ENCODE measurements at places on chromosomes 5 and 9. TPM values are rescaled to one million over a fixed set of nuclear protein-coding genes. Genes with fewer than 3 reads are reported as not detected.

DNA sequence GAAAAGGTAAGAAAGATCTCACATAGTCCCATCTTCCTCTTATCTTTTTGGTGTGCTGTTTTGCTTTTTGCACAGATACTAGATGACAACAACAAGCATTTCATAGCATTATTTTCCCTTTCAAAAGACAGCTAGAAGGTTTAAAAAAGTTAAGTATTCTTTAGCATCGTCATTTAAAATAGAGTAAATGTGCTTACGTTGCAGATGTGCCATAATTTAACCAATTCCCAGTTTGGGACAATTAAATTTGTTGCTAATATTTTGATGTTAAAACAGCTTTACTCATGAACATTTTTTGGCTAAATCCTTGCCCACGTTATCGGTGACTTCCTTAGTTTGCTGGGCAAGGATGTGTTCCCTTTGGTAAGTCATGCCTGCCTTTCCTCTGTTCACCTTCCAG lies 41.6 kb downstream of the PTTG1 start:
- DNase-seq, result no peak

GRCh38 chr5:683551-684481 lies 9.3 kb downstream of the TPPP start:
- no peak for DNase-seq

DNA sequence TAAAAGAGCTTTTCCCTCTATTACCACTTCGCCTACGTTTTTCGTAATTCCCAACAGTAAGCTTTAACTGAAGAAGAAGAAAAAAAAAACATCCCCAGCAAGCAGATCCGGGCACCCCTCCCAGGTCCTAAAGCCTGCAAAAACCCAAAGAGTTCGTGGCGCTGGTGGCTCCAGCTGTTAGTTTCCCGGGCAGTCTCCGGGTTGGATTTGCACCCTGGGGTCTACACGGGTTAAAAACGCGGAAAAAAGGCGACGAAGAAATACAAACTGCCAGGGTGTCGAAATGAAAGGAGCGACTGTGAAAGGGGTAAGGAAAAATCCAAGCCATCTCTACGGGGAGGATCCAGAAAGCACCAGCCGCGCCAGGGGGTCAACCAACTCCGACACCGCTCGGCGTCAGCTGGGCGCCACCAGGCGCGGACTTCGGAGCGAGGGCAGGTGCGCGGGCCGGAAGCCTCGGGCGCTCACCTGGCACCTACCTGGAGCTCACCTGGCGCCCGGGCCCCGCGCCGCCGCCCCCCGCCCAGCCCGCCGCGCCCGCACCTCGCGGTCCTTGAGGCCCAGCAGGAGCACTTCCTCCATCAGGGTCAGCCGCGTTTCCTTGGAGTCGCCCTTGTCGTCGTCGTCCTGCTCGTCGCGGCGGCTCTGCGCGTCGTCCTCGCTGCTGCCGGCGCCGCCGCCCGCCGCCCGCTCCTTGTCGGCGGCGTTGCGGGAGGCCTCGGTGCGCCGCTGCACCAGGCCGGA lies 680 bp downstream of the GOLPH3 start:
- peak; percentile 66 for DNase-seq

DNA sequence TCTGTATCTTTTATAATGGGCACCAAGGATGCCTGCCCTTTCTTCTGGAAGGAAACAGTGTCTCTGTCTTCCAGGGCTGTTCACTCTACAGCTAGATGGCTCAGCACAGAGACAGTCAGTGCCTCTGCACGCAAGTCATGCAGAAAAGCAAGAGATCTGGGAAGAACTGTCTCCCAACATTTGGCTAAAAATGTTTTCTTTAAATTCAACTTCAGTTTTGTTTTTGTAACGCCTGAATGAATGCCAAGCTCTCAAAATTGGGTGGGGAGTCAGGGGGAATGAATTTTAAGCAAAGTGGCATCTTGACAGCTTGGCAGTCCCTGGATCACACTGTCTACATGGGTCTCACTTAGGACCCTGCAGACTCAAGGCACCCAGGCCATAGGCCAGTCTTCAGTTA lies 12.6 kb downstream of the OLFML2A start:
- DNase-seq, result no peak

GRCh38 chr5:27773636-27774035 lies 735.2 kb upstream of the CDH9 start:
- DNase-seq, result no peak

The PCDHAC1 gene
- not detected for total RNA-seq

DNA sequence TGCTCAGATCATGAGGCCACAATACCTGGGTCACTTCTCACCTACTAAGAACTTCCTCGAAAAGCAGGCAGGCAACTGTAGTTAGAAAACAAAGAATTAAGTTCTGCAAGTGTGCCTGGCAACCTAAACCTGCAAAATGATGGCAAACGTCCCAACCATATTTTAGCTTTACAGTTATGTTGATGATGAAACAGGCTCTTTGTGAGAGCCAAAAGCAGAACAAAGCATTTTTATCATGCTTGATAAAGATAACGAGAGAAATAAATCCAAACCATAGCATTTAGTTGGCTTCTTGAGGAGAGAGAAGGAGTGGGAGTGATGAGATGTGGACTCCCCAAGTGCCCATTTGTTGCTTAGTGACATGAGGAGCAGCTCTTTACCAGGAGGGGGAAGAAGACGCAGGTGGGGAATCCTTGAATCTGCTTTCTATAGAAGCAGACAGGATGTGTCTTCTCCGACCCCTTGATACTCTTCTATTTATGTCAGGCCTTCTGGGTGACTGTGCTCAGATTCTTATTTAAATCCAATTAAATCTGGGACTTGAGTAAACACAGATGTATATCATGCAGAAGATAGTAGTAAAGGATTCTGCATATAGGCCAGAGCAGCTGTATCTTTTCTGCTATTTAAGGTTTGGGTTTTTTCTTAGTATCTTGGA lies 221.2 kb downstream of the TMEM167A start:
- no peak for DNase-seq

DNA sequence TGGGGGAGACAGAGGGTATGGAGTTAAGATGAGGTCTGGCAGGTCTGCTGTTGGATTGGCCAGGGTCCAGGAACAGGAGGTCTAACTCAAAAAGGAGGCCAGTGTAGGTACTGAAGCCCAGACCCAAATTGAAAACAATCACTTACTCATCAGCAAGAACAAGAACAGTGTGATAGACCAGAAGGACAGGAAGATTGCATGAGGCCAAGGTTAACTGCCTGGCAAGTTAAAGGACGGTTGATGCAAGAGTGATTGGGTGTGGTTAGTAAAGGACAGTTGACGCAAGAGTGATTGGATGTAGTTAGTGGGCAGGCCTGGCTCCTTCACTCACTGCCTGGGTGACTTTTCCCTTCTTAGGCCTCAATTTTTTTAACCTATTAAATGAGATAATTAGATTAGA lies 132.6 kb downstream of the PDZD2 start:
- DNase-seq, result no peak

The REEP2 gene
- total RNA-seq, result 6.5 TPM

DNA sequence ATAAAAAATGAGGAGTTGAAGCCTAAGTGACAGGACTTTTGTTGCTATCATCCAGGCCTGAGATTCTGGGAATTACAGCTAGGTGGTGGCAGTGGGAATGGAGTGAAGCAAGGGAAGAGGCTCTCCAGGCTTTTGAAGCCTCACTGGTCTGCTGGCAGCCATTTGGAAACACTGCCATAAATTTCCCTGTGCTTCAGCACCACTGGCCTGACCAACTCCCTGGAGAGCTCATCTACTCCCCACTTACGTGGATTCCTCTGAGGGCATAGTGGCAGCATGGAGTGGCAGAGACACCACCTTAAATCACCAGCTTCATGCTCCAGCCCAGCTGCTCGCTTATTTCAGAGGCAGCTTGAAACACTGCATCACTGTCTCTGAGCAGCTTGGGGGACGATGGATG lies 518.2 kb downstream of the TLR4 start:
- no peak for DNase-seq

The INSL6 gene
- total RNA-seq, result not detected

The TERT gene
- total RNA-seq, result 198 TPM

- no peak for DNase-seq
Measured at GRCh38 chr5:164532235-164532900, 1026.9 kb downstream of the MAT2B start.

GRCh38 chr5:56858777-56859442 lies 43.6 kb downstream of the MAP3K1 start:
- DNase-seq, result no peak

- DNase-seq, result no peak
Measured at GRCh38 chr9:113426701-113427100, 16.2 kb downstream of the C9orf43 start.

DNA sequence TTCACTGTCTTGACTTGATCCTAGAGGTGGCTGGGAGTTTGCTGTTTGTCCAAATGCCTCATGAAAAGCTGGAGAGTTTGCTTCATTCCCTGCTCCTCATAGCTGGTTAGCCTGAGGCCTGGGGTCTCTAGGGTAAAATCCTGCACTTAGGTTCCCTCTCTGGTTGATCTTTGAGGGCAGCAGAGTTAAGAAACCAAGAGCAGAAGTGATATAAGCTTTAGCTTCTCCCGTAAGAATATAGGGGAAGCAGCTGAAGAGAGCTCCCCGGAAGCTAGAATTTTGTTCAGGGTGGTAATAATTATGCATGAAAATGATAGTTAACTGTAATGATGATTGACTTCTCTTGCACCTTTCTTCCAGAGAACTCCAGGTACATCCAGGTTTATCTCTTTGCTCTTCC lies 1.4 kb downstream of the FAM53C start:
- peak; percentile 49 for DNase-seq

The IL9 gene
- not detected for total RNA-seq

- no peak for DNase-seq
Measured at GRCh38 chr9:15239816-15240215, 67.2 kb downstream of the TTC39B start.

DNA sequence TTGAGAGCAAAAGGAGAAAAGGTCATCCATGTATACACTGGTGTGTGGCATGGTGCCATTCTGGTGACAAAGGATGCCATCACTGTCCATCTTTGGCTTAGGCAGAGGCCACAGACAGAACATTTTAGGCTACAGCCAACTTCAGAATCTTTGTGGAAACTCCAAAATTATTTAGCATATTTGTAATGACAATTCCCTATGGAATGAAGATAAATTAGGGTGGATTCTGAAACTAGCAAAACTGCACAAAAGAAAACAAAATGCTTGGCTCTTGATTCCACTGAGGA lies 92.5 kb downstream of the FBXW11 start:
- DNase-seq, result no peak
